ENCODE measurements at places on chromosomes 1 and 21. TPM values are rescaled to one million over a fixed set of nuclear protein-coding genes. Genes with fewer than 3 reads are reported as not detected.

Gene RGS16
- 70.7 TPM for total RNA-seq

Gene TNNI3K
- not detected for total RNA-seq

Gene MXRA8
- 0.97 TPM for total RNA-seq

Gene PLCH2
- 1.2 TPM for total RNA-seq

Gene SLC5A9
- total RNA-seq = not detected

Gene LDLRAD2
- 0.19 TPM for total RNA-seq

Gene OR2T2
- not detected for total RNA-seq

Gene SEMA4A
- 13.2 TPM for total RNA-seq

Gene ZFP69B
- 8.3 TPM for total RNA-seq

Gene GCSAML
- total RNA-seq = 3.1 TPM

Gene C1orf141
- total RNA-seq = not detected

Gene MIGA1
- total RNA-seq = 7.5 TPM

Gene APOBEC4
- total RNA-seq = not detected

DNA sequence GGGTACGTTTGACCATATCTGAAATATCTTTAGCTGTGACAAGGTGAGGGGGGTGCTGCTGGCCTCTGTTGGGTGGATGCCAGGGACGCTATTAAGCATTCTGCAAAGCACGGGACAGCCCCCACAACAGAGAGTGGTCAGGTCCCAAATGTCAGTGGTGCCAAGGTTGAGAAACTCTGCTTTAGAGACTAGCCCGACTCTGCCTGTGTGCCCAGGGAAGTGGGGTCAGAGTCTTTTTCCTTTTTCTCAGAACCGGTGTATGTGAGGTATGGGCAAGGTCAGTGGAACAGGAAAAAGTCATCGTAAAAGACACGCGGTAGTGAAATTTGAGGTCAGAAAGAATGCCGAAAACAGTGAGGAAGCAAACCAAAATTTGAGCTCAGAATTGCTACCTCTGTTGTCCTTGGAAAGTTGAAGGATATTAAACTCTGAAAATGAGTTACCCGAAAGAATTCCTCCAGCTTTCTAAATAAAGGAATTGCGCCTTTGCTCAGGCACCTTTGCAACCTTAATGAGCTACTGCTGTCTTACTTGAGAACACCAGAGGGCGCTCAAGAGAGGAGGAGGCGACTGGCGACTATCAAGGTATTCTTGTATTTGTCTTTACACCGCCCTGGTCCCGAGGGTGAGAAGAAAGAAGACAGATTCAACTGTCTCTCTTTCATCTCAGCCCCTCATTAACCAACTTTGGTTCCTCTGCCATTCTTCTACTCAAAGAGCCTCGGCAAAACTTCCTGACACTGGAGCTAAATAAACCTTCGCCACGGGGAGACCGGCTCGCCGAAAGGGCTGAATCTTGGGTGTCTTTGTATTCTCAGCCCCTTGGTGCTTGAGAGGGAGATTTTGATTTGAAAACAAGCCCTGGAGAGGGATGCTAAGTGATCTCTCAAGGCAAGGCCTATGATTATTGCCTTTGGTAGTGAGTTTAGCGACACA is 85.4 kb upstream of the OLIG2 start:
- DNase-seq = peak; percentile 17

GRCh38 chr1:62325081-62325480 is 5.8 kb upstream of the KANK4 start:
- no peak for DNase-seq

DNA sequence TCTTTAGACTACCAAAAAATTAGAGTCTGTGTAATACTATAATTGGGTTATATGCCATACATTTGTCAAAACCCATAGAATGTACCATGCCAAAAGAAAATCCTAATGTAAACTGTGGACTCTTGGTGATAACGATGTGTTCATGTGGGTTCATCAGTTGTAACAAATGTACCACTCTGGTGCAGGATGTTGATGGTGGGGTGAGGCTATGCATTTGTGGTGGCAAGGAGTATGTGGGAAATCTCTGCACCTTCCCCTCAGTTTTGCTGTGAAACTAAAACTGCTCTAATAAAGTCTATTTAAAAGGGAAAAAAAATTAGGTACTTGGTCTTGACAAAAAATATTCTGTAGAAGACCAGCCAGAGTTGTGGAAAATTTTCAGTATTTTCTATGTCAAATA is 43.4 kb downstream of the INKA2 start:
- DNase-seq = no peak

GRCh38 chr1:153540394-153541361 is at the start of gene S100A5:
Gene S100A5 (minus strand): TSS chr1:153540934. CDS start chr1:153540191, 743 bp downstream.
- peak; percentile 52 for DNase-seq

DNA sequence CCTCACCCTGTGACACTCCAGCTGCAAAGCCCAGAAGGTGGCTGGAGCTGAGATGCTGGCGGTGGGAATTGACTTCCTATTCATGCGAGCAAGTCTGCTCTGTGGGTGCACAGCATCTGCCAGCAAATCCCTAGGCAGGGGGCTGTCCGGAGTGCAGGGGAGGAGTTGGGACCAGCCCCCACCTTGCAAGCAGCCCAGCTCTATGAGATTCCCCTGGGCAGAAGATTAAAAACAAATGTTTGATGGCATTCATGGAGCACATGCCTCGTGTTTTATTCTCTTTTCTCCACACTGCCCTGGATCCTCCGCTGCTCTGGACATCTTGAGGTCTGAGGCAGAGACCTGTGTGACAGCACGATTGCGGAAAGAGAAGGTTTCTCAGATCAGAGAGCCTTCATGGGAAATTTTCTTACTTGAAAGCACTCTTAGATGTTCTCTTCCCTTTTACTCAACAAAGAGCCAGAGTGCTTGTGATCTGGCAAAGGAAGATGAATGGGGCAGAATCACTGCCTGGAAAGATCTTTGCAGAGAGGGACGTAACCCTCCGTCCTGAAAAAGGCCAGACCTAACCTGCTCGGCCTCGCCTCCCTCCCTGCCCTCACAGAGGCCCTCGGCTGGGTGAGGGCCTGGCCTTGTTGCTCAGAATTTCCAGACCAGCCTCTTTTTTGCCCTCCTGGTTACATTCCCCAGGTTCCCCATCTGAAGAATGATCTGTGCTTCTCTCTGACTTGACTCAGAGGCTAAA is 597.1 kb downstream of the KIF26B start:
- no peak for DNase-seq

DNA sequence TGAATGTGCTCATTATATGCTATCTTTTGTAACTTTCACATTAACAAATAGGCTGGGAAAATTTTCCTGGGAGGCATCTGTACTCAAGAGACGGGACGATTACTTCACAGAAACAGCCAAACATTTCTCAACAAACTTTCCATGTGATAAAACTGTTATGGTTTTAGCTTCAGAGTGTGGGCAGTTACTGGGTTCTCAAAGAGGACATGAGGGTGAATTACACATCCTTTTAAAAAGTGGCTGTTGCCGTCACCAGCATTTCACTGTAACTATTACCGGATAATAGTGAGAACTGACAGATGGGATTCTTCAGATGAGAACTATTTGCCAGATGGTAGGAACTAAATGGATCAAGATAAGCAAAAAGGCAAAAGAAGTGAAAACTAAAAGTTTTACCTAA is 109.1 kb downstream of the APP start:
- no peak for DNase-seq

DNA sequence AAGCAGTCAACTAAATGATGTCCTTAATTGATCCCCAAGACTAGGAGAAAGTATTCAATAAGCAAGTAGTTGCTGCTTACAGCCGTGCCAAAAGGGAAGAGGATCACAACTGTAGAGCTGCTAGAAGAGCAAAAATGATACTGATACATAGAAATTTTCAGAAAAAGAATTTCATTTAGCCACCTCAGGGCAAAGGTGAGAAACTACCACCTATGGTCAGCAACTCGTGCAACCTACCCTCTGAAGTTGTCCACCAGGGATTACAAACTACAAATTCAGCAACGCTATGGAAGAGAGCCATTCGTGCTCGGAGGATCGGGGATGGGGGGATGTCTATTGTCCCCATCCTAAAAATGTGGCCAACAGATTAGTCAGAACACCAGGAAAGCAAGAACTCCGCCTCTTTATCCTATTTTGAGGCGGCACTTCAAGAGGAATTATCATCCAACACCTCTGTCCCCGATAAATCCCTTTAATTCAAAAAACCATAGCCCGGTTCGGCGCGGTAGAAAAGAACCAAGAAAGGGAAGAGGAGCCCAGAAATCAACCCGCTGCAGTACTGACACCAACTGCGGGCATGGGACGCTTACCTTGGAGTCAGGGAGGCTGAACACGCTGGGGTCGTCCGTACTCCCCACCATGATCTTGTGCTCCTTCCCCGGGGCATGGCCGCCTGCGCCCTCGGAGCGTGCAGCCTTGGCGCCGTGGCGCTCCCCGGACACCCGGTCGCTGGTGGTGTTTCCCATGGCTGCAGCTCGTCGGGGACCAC is 687 bp downstream of the PRKAB2 start:
- no peak for DNase-seq

GRCh38 chr1:7862211-7863060 is 9.6 kb upstream of the UTS2 start:
- DNase-seq = no peak

GRCh38 chr1:110235834-110236682 is 25.9 kb downstream of the KCNC4 start:
- DNase-seq = peak; percentile 46

GRCh38 chr1:94083681-94084080 is 37.3 kb downstream of the ABCA4 start:
- DNase-seq = no peak

- no peak for DNase-seq
These were observed 35.8 kb downstream of the IER5 start for GRCh38 chr1:181124291-181124751.

- DNase-seq = no peak
These were observed 510.2 kb upstream of the USP24 start for GRCh38 chr1:55725378-55725777.

DNA sequence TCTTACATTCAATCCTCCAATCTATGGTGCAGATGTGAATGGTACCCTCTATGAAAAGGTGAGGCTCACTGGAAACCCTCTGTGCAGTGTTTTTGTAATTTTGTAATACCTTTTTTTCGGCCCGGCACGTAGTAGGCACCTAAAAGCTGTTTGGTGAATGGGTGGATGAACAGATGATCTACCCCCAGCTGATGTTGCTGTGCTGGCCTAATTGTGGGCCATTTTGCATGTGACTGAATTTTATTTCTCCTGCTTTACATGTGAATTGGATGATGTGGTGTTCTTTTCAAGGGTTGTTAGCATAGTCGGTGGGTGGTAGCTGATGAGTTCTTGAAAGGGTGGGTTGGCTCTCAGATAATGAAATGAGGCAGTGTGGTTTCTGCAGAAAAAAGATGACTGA is 10.4 kb downstream of the KDM4A start:
- DNase-seq = no peak

GRCh38 chr1:18836654-18837053 is 22.8 kb downstream of the TAS1R2 start:
- DNase-seq = no peak

DNA sequence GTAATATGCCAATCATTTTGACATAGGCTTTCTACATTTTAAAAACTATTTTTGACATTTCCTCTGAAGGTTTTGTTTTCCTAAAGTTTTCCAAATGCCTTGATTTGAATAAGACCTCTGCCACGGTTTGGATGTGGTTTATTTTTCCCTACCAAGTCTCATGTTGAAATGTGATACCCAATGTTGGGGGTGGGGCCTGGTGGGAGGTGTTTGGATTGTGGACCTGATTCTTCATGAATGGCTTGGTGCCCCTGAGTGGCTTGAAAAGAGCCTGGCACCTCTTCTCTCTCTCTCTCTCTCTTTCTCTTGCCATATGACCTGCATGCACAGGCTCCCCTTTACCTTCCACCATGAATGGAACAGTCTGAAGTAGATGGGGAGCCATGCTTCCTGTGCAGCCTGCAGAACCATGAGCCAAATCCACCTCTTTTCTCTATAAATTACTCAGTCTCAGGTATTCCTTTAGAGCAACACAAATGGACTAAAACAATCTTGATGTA is 14.8 kb downstream of the MMEL1 start:
- DNase-seq = no peak

- no peak for DNase-seq
These were observed 4.0 kb upstream of the BRWD1 start for GRCh38 chr21:39317134-39318090.

GRCh38 chr1:25541889-25542658 is 1.3 kb upstream of the LDLRAP1 start:
- no peak for DNase-seq

DNA sequence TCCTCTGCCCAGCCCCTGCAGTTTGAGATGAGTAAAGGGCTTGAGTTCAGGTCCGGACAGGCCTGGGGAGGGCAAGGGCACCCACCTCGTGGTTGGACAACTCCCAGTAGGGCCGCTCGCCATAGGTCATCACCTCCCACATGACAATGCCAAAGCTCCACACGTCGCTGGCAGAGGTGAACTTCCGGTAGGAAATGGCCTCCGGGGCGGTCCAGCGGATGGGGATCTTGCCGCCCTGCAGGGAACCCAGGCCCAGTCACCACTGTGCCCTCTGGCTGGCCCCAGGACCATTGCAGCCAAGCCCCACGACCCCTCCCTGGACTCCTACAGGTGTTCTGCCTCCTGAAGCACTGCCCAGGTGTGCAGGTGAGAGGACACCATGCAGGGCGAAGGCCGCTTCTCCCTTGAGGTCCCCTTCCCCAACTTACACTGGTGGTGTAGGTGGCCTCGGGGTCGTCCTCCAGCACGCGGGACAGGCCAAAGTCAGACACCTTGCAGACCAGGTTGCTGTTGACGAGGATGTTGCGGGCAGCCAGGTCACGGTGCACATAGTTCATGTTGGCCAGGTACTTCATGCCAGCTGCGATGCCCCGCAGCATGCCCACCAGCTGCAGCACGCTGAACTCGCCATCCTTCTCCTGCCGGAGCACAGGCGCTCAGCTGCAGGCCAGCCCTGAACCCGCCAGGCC is 24.1 kb downstream of the EPHA2 start:
- no peak for DNase-seq

DNA sequence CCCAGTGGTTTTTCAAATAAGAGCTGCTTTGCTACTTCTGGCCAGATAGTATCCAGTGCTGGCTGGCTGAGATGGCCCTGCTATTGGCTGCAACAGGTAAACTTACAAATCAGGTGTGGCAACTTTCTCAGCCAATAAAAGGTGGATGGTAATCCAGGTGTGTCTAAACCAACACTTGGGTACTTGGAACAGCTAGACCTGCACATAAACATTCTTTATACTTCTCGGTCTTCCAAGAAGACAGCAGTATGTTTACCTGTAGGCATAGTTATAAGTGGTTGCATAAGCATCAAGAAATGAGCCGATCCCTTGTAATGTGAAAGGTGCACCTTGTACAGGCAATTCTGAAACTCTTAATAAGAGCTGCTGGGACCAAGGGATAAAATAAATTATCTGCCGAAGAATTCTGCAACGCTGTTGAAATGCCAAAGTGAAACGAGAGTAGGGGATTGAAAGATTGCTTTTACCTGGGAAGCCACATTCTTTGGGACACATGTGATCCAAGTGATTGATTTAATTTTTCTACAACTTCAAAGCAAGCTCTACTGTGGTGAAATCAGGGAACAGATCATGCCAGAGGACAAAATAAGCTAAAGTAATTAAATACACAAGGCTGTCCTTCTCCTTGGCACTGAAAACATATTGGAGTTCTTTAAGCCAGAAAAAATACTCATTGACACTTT is at the start of gene CLDN8:
TSS of gene CLDN8 (minus strand) at position 57 of the 683 bp plus-strand sequence. CDS start 172 bp downstream, outside the sequence.
- no peak for DNase-seq

GRCh38 chr1:59223198-59223597 is 73.7 kb upstream of the FGGY start:
- DNase-seq = no peak

Measured in activated naive CD8-positive, alpha-beta T cell treated with anti-CD3 and anti-CD28 coated beads for 36 hours (primary cell).